Kidney (tissue), 22 donors: ENCODE measurements at places on chromosomes 12 and 14. TPM values are rescaled to one million over a fixed set of nuclear protein-coding genes. Genes with fewer than 3 reads are reported as not detected.

Gene MIP
- polyA plus RNA-seq: not detected

Gene PPP1R36
- 2.8 TPM for polyA plus RNA-seq

Gene BEST3
- 0.82 TPM for polyA plus RNA-seq

Gene MDGA2
- not detected for polyA plus RNA-seq

Gene NTS
- polyA plus RNA-seq: 0.54 TPM

Gene ERBB3
- polyA plus RNA-seq: 31.5 TPM

Gene KCNJ8
- 5.6 TPM for polyA plus RNA-seq

Gene AICDA
- not detected for polyA plus RNA-seq

Gene CATSPERB
- polyA plus RNA-seq: 0.17 TPM

Gene POTEM
- polyA plus RNA-seq: not detected

GRCh38 chr12:55112378-55112875, 13.8 kb upstream of the OR9K2 start:
- DNase-seq: no peak

DNA sequence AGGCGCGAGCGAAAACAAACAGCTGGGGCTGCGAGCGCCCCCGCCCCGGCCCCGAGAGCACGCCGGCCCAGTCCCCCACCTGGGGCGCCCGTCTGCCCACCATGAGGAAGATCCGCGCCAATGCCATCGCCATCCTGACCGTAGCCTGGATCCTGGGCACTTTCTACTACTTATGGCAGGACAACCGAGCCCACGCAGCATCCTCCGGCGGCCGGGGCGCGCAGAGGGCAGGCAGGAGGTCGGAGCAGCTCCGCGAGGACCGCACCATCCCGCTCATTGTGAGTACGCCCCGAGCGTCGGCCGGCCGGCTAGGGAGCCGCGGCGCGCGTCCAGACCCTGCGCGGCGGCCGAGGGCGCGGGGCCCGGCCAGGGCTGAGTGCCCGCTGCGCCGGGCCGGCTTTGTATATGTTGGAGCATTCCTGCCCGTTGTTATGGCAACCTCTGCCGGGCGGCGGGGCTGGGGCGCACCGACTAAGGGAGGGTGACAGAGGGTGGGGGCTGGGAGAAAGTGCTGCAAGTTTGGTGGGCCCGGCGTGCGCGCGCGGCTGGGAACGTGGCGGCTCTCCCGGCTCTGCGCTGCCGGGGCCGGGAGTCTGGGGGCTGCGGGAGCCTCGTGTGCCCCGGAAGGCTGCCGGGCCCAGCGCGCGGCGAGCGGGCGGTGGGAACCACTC, 367 bp downstream of the GALNT16 start:
- DNase-seq: peak; percentile 65

DNA sequence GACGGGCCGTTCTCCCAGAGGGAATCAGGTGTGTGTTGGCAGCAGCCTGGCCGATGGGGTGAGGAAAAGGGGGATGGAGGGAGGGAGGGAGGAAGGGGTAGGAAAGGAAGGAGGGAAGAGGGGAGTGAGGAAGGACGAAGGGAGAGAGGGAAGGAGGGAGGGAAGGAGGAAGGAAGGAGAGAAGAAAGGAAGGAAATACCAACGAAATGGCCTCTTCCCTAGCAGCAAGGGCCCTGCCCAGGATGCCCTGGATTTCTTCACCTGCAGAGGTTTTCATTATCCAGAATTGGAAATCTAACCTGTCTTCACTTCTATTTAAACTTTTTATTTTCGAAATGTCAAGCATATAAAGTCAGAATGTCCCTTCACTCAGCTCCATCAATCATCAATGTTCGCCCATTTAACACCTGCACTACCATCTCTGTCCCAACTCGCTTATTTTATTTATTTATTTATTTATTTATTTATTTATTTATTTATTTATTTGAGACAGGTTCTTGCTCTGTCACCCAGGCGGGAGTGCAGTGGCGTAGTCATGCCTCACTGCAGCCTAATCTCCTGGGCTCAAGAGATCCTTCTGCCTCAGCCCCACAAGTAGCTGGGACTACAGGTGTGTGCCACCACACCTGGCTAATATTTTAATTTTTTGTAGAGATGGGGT, 70.7 kb downstream of the ACACB start:
- DNase-seq: no peak

GRCh38 chr12:2290516-2291065, 237.8 kb downstream of the CACNA1C start:
- no peak for DNase-seq

GRCh38 chr12:84912198-84913128, at the start of gene SLC6A15:
TSS of gene SLC6A15 (minus strand) at chr12:84912799. CDS start at chr12:84892120, 20,679 bp downstream.
- DNase-seq: peak; percentile 89

DNA sequence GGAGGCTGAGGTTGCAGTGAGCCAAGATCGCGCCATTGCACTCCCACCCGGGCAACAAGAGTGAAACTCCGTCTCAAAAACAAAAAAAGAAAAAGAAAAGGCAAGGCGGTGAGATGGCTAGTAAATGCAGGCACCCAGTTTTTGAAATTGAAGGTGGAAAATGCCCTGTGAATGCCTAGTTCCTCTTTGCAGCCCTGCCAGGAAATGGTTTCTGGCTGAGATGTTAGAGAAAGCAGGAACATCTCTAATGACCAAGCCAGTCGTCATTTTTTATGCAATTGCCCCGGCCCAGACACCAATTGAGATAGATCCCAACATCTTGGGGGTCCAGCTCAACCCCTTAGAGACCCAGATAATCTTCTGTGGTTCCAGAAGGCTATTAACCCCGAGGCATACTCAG, 17.0 kb downstream of the SLC8A3 start:
- DNase-seq: no peak

- DNase-seq: no peak
Measured at GRCh38 chr14:66468778-66469367, 17.3 kb upstream of the CCDC196 start.

- no peak for DNase-seq
Measured at GRCh38 chr12:132640936-132641335, 22.4 kb downstream of the P2RX2 start.

- DNase-seq: no peak
Measured at GRCh38 chr12:71306808-71307207, 132.8 kb upstream of the LGR5 start.

GRCh38 chr12:72277415-72277814, 5.2 kb downstream of the TRHDE start:
- DNase-seq: no peak

- no peak for DNase-seq
Measured at GRCh38 chr14:100439781-100440180, 116.6 kb downstream of the SLC25A47 start.

DNA sequence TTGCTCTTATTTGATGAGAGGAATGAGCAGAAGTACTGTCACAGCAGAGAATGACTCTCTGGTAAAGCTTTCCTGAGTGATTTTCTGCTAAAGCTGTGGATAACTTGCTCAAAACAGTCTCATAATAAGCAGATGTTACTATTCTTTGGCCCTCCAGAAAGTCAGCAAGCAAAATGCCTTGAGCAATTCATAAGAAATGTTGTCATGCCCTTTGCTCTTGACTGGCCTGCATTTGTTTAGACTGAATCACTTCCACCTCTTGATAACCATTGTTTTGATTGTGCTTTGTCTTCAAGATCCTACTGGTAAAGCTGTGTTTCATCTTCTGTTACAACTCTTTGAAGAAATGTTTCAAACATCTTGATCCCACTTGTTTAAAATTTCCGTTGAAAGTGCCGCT, 457.9 kb upstream of the FOXG1 start:
- DNase-seq: no peak

GRCh38 chr12:110845339-110845682, 1.5 kb upstream of the CCDC63 start:
- no peak for DNase-seq

DNA sequence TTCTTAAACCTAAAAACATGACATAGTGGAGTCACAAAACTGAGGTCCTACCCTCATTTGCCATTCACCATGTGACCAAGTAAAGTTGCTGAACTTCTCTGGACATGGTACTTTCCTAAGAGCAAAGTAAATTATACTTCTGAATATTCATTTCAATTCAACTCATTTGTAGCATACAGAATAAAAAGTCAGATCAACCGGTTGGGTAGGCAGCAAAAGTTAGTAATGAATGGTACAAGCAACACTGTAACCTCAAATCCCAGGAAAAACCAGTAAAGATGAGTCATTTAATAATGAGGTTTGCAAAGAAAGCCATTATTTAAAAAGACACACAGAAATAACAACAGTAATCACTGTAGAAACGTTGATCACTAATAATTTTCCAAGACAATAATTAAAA, 8.7 kb downstream of the POLE2 start:
- no peak for DNase-seq

DNA sequence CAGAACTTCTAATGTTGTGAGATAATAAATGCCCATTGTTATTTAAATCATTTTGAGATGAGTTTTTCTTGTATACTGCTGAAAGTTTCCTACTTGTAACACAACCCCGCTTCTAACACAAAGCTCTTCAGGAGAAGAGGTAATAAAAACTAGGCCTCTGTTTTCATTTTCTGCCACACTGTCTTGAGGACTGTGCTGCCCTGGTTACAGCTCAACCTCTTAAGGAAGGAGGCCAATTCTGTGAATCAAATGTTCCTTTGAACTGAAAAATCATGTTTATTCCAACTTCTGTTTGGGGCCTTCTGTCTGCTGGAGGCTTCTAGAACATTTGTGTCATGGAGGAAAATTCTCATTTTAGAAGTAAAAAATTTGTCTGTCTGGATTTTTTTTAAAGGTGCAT, 100.3 kb downstream of the LRIG3 start:
- peak; percentile 19 for DNase-seq

DNA sequence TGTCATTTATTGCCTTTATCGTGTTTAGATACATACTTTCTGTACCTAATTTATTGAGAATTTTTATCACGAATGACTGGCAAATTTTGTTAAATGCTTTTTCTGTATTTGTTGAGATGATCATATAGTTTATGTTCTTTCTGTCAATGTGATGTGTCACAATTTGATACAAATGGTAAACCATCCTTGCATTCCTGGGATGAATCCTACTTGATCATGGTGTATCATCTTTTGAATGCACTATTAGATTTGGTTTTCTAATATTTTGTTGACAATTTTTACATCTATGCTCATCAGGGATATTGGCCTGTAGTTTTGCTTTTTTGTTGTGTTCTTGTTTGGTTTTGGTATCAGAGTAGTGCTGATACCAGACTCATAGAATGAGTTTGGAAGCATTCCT, 185.1 kb downstream of the NUBPL start:
- no peak for DNase-seq

GRCh38 chr14:61749867-61750266, 12.4 kb upstream of the SNAPC1 start:
- DNase-seq: peak; percentile 29

- DNase-seq: no peak
Measured at GRCh38 chr14:57687416-57687815, 178.5 kb downstream of the SLC35F4 start.

DNA sequence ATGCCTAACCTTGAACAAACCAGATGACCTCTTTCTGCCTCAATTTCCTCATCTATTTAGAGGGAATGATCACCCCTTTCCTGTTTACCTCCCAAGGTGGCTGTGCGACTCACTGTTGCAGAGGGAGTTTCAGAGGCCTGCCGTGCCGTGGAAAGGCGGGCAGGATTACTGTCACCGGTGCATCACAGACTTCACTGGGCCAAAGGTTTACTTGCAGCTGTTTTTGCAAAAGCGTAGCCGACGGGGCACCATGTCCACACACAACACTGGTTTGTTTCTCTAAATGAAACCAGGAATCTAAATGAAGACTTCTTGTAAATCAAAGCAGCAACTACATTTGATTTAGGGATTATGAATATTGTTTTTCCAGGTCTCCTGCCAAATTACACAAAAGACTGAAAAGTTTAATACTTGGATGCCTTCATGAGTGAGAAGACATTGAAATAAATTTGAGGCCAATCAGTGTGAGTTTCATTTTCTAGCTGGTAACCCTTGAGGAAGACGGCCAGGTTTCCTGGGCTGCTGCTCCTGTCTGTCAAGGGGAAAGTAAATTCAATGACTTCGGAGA, 696.1 kb upstream of the TMEM132C start:
- no peak for DNase-seq

DNA sequence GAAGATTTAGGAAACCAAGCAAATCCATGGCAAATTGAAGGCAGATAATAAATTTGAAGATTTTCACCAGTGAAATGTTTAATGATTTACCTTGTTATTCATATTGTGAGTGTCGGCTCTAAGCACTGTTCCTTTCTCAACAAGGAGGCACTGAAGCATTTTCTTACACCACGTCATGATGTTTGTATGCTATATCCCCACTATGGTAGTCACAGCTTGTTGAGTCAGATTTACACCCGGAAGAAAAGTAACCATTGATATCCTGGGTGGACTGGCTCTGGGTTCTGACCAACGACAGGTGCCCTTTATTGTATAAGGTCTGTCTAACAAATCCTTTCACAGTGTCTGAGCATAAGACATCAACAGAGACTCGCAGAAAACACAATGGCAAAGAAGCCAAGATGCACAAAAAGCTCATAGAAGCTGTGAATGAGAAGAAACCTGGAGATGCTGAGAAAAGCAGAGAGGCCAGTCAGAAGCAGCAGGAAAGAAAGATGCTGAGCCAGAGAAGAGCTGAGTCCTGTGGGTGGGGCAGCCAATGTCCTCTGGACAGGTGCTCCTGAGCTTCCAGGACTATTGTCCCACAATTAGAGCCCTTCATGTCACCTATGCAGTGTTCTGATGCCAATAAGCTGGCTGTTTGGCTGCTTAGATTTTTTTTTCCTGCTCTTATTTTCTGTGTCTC, 49.7 kb upstream of the ARHGAP5 start:
- DNase-seq: no peak
